ENCODE measurements at places on chromosomes 11 and 22. TPM values are rescaled to one million over a fixed set of nuclear protein-coding genes. Genes with fewer than 3 reads are reported as not detected.

PRODH gene
- total RNA-seq = 1.4 TPM

CDKN1C gene
- total RNA-seq = 5.3 TPM

DNA sequence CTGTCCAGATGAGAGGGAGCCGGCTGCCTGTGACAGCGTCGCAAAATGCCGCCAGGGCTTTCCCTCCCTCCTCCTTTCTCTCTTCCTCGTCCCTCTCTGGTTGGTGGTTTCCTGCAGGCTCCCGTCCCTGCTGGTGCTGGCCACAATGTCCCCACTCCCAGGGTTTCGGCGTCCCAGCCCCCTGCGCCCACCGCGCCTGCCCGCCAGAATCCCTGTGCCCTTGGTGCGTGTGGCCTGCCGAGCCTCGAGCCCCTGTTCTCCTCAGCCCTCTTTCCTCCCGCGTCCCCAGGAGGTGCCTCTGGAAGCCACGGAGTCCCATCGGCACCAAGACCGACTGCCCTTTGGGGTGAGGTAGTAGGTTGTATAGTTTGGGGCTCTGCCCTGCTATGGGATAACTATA is 37.9 kb upstream of the PPARA start:
- DNase-seq = no peak

GRCh38 chr11:119433358-119433725 is 10.4 kb upstream of the THY1 start:
- DNase-seq = no peak

DNA sequence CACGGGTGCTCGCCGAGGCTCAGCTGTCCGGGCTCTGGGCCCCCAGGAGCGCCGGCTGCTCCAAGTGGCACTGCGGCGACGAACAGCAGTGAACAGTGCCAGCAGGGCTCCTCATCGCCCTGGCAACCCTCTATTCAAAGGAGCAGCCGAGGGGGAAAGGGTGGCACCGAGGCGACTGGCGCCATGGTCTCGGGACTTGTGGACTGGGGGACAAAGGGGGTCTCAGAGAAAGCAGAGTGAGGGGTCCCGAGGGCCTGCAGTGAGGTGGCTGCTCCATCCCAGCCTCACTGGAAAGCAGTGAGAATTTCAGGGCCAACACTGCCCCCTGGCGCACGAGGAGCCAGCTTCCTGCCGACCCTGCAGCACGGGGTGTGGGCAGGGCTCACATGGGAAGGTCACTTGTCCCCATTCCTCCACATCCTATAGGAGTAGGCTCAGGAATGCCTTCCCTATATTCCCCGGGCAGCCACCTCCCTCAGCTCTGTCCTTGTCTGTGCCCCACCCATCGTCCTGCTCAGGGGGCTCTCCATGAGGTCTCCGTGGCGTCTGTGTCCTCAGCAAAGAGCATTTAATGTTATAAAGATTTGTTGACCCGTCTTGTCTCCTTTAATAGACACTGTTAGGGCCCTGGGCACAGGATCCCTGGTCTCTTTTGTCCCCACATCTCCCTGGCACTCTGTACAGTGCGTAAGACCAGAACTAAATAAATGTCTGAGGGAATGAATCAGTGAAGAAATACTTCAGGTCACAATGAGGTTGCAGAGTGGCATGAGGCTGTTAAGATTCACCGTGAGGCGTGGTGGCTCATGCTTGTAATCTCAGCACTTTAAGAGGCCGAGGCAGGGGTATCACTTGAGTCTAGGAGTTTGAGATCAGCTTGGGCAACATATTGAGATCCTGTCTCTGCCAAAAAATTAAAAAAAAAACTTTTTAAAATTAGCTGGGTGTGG is 26.4 kb downstream of the LRFN4 start:
- DNase-seq = peak; percentile 86

DNA sequence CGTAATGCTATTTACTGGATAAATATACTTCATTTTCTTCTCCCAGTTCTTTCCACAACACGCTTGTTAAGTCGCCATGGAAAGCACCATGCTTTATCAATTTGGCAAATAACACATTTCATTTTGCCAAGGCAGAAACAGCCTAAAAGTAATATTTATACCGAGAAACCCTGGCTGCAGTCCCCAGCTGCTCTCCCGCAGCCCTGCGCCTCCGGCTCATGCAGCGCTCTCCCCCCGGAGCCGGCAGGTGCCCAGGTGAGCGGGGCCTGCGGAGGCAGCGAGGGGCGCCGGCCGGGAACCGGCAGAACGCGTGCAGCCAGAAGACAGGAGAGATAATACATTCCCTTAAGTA is 681 bp upstream of the ARHGEF12 start:
- no peak for DNase-seq

OAF gene
- total RNA-seq = 68.5 TPM

DNA sequence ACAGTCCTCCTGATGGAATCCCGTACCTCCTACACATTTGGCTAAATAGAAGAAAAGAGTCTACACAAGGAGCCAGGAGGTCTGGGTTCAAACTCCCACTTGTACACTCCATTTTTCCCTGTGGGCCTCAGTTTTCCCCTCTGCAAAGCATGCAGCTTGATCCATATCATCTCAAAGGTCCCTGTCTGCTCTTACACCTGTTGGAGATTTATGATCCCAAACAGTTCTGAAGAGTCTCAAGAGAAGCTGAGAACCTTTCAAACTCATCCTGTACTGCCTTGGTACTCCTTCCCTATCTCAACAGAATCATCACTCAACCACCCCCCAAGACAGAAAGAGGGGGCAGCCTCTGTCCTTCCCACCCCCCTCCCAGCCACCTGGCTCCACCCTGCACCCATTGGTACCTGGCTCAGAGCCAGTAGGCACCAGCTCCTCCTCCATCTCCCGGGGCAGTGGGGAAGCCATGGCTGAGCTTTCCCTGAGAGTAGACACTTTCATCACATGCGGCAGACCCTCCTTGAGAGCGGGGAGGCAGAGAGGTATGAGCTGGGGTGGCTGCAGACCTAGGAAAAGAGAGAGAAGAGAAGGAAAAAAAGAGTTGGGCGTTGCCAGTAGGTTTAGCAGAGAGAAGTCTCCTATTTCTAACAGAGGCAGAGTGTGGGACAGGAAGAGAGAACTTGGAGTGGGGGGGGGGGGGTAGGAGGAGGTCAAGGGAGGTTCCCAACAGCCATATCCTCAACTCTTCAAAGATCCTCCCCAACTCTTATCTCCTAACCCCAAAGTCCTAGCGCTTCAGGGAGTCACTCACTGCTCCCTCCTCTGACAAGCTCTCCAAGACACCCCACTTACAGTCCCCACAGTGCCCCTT is 3.1 kb downstream of the TNKS1BP1 start:
- DNase-seq = peak; percentile 52

GRCh38 chr22:18950141-18950540 is 14.0 kb upstream of the PRODH start:
- no peak for DNase-seq

- no peak for DNase-seq
These were observed 4.2 kb upstream of the OR52J3 start for GRCh38 chr11:5042091-5042490.

DNA sequence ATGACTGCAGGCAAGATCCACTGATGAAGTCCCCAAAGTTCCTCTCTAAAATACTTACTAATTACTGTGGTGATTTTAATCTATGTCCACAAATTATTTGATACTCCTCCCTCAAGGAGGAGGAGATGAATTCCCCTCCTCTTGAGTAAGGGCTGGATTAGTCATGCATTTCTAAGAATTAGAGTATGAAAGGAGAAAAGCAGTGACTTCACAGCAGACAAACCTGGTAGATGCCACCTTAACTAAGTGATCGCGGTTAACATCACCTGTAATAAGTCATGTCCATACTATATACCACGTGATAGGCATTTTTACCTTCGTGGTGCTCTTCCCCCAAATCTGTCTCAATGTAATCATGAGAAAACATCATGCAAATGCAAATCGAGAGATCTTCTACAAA is 52.0 kb upstream of the TSPAN18 start:
- DNase-seq = no peak

- DNase-seq = no peak
These were observed 201.2 kb upstream of the MTNR1B start for GRCh38 chr11:92768121-92768840.

PIK3C2A gene
- 25.8 TPM for total RNA-seq

- no peak for DNase-seq
These were observed 6.7 kb upstream of the PTH start for GRCh38 chr11:13502492-13502891.

KCNJ1 gene
- total RNA-seq = not detected

GSTT2B gene
- 0.89 TPM for total RNA-seq
